IPS DF 6.9 (cell line): ENCODE measurements at places on chromosomes 6 and 20.

GRCh38 chr20:45467861-45468260 lies 1.7 kb upstream of the WFDC2 start:
- DNase-seq = no peak

DNA sequence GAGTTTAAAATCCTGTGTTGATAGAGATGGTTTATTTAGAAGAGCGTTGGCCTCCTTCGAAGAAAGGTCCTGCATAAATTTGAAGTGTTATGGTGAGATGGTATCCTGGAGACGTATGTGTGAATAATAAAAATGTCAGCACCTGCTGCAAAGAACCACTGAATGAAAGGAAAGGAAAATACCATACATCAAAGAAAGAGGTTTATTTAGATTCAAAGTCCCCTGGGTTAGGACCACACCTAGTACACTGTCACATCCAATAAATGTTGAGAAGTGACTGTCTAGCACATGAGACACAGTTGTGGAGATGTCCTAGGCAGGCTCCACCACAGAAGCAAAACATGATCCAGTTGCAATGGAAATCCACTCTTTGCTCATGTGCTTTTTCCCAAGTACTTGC lies 214.7 kb downstream of the PAX1 start:
- no peak for DNase-seq

DNA sequence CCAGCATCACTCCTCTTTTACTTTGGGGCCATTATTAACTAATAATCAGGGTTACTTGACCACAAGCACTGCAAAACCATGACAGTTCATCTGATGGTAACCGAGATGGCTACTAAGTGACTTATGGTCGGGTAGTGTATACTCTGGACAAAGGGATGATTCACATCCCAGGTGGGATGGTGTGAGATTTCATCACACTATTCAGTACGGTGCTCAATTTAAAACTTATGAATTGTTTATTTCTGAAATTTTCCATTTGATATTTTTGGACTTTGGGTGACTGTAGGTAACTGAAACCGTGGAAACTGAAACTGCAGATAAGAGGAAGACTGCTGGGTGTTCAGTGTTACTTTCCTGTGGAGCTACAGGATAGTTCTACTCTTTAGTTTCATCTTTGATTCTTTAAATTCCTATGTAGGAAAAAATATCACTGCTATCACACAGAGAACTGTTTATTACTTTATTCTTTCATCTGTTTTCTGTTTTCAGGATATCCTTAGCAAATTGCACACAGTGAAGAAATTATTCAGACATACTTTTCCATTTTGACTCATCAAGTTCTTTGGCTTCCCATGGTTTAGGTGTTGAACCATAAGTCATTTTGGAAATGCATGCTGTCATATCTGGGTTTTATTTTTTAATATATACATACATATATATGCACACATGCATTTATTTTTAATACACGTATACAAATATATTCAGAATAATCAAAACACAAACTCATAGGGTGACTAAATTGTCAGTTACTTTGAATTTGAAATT lies 59.1 kb upstream of the C20orf144 start:
- no peak for DNase-seq

GRCh38 chr6:128139519-128139918 lies 238.7 kb upstream of the THEMIS start:
- DNase-seq = no peak

- DNase-seq = no peak
These were observed 764.6 kb downstream of the TBC1D32 start for GRCh38 chr6:120569714-120570113.

GRCh38 chr20:63552481-63553249 lies 1.3 kb upstream of the FNDC11 start:
- DNase-seq = no peak

DNA sequence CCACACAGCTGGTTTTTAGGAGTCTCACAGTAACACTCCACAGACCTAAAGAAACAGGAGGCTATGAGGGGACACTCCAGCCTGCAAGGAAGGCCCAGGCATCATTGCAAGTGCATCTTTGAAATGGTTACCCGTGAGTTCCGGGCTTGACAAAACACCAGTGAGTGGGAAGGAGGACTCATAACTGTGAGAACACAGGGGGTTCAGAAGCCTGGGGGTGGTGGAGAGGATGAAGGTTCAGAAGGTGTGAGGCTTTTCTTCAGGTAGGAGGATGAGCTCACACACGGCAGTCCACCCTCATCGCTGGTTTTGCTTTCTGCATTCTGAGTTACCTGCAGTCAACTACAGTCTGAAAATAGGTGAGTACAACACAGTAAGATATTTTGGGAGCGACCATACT lies 39.9 kb downstream of the MAP7 start:
- no peak for DNase-seq

GRCh38 chr6:7204726-7205125 lies 97.0 kb downstream of the RREB1 start:
- DNase-seq = no peak

DNA sequence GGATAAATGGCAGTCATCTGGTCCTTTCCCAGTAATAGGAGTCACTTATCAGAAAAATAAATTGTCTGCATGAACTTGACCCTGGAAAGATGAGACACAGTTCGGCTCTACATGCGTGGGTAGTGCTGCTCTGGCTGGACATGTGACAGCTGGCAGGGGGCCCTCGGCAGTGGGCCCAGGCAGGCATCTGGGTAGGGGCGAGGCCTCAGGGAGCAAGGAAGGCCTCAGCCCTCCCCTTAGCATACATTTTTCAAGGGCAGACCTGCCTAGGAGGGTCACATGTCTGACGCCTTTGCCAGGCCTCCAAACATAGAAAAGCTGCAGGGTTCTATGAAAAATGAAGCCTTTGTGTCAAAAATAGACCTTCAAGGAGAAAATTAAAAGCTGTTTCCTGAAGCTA lies 12.8 kb upstream of the ILRUN start:
- no peak for DNase-seq

GRCh38 chr6:46191961-46192360 lies 21.2 kb upstream of the ENPP5 start:
- DNase-seq = no peak

GRCh38 chr6:30726506-30727413 lies 6.6 kb downstream of the TUBB start:
- DNase-seq = no peak
